ENCODE measurements at places on chromosomes 7 and 10.

GRCh38 chr10:116053910-116054309 lies 219.1 kb downstream of the GFRA1 start:
- no peak for DNase-seq

- DNase-seq = no peak
Observed at GRCh38 chr10:35340975-35341374, 4.7 kb downstream of the CCNY start.

DNA sequence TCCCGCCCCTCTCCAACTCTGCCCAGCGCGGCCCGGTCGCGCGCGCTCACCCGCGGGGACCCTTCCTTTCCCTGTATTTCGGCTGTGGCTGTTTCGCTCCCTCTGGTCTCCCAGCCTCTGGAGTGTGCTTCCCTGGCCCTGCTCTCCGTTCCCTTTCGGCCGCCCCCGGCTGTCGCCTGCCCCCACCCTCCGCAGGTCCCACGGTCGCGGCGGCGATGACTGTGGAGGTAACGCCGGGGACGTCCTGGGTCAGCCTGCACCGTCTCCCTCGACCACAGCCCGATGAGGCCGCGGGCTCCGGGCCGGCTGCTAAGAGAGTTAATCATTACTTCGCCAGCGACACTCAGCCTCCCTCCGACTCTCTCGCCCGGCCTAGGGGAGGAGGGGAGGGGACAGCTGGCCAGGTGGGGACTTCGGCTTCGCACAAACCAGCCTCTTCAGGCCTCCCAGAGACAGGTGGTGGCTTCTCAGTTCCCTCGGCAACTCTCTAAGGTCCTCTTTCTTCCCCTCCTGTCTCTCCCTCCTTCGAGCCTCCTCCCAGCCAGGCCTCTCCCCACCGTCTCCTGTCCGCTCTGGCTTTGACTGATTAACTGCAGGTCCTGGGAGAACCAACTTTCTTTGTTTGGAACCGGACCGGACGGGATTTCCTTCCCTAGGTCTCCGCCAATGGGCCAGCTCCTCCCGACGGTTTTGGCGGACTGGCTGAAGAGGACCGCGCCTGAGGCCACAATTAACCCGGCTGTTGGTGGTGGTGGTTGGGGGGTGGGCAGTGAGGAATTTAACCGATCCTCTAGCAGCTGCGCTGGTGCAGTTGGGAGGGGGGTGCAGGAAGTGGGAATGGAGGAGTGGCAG lies 5.6 kb upstream of the PAX2 start:
- DNase-seq = no peak

GRCh38 chr7:19353180-19353579 lies 208.0 kb upstream of the FERD3L start:
- DNase-seq = no peak

- DNase-seq = no peak
Observed at GRCh38 chr10:132993271-132994184, 51.2 kb upstream of the CFAP46 start.

DNA sequence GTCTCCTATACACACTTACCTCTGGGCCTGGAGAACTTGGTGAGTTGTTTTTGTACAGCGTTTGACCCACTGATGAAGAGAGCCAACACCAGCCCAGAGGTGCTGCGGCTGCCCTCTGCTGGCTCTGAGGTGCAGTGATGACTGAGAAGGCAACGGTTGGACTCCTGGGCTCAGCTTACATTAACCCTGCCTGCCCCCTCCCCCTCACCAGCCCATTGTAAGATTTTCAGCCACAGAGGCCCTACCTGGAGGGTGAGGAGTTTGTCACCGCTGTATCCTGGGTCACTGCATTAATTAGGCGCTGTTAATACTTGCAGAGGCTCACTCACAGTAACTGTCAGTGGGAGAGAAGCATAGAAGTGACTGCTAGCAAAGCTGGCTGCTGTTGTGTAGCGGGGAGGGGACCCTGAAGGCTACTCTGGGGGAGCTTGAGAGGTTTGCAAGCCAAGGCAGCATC lies 19.0 kb upstream of the ANKRD2 start:
- DNase-seq = peak; percentile 73

GRCh38 chr7:39827571-39827970 lies 122.5 kb upstream of the CDK13 start:
- DNase-seq = no peak

DNA sequence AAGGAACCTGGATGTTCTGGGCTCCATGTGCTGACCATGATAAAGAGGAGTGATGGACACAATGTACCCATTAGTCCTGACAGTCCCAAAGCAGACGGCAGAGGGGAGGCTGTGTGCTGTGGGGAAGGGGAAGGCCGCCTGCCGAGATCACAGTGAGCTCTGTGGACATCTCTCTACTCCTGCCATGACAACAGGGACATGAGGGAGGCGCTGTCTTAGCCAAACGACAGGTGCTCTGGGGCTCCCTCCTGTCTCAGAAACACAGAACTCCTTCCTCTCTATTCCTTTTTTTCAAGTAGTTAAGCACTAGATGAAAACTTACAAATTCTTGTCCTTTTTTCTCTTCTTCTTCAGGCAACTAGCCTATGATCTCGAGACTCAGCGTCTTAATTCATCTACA lies 113.1 kb downstream of the RNF32 start:
- DNase-seq = no peak

- peak; percentile 92 for DNase-seq
Observed at GRCh38 chr7:101126651-101127459, at the start of gene SERPINE1. TSS of gene SERPINE1 (plus strand) at chr7:101127104. CDS start at chr7:101128394, 1,290 bp downstream.

DNA sequence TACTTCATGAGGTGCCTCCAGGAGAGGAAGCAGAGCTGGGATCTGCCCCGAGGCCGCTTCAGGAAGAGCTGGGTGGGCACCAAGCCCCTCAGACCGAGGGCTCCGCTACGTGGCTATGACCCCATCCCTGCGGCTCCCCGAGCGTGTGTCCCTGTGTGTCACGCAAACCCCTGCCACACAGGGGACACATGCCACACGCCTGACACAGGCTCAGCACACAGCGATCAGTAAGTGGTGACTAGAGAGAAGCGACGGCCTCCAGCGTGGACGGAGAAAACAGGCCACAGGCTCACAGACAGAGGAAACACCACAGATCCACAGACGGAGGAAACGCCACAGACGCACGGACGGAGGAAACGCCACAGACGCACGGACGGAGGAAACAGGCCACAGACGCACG lies 18.5 kb downstream of the DIP2C start:
- DNase-seq = no peak

DNA sequence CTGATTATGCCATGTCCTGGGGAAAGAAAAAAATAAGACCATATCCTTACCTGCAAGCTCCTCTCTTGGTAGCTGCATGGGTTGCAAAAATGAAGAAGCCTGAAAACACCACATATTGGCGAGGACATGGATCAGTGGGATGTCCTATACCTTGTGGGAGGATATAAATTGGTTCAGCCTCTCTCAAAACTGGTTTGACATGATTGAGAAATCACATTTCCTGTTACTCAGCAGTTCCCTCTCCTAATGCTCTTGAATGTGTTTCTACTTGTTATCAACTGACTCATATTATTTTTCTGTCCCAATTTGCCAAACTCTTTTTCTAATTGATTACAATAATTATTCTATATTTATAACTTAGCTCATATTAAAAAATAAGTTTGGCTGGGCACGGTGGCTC lies 380.2 kb downstream of the EXOC4 start:
- no peak for DNase-seq

DNA sequence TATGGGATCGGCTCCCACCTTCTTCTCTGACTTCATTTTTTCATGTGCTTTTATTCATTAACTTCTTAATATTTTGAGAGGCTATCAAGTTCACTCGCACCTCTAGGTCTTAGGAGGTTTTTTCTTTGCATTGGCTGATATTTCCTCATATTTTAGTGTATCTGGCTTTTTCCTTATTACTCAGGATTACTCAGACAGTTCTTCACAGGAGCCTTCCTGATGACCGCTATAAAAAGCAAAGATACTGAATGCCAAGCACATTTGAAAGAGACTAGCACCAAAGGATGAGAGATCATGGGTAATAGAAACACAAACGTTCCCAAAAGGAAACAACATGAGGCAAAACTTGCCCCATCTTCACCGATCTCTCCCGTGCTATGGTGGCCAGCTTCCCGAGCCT lies 409.2 kb upstream of the KLF6 start:
- no peak for DNase-seq
